Activated CD4-positive, alpha-beta T cell treated with anti-CD3 and anti-CD28 coated beads, Interleukin-2, amount 50 U/mL, for 24 hours (primary cell): ENCODE measurements at places on chromosomes 2 and 18.

GRCh38 chr2:216465579-216466195 is 33.0 kb upstream of the RPL37A start:
- no peak for DNase-seq

DNA sequence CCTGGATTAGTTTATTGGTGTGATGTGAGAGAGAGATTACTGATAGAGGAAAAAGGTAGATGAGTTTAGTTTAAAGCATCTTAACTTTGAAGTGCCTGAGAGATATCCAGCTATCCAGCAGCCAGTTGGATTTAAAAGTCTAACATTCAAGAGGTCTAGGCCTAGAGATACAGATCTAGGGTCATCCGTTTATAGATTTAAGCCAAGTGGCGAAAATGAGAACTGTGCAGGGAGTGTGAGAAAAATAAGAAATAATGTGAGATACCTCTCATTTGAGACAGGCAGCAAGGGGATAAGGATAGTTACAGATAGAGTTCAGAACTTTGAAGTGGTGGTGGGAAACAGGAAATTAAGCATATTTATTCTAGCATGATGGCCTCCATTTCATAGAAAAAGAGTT is 5.3 kb upstream of the ORC2 start:
- DNase-seq, result no peak

DNA sequence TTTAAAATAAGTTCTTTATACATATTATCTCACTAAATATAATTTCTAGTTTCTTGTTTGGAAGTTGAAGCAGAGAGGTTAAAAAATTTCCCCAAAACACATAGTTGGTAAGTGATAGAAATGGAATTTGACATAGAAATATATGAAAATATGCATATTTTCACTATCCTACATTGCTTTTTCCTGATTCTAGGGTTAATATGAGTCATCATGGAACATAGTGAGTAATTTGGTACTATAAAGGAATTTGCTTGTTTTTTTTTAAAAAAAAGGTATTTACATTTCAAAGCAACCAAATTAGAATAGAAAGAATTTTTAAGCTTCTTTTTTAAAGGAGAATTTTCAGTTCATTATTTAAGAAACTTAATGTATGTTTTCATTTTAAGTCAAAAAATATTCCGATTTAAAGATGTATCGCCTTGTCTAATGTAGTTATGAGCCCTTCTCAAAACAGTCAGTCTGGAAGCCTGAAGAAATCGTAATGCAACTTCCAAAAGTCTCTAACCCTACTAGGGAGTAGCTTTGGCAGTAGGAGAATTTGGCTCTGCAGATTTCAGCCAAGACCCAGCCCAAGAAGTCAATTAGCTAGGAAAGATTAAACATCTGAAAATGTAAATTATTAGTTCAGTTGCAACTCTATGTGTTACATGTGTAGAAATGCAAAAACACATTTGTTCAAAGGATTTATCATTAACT is 147.3 kb downstream of the RDH14 start:
- DNase-seq, result no peak

DNA sequence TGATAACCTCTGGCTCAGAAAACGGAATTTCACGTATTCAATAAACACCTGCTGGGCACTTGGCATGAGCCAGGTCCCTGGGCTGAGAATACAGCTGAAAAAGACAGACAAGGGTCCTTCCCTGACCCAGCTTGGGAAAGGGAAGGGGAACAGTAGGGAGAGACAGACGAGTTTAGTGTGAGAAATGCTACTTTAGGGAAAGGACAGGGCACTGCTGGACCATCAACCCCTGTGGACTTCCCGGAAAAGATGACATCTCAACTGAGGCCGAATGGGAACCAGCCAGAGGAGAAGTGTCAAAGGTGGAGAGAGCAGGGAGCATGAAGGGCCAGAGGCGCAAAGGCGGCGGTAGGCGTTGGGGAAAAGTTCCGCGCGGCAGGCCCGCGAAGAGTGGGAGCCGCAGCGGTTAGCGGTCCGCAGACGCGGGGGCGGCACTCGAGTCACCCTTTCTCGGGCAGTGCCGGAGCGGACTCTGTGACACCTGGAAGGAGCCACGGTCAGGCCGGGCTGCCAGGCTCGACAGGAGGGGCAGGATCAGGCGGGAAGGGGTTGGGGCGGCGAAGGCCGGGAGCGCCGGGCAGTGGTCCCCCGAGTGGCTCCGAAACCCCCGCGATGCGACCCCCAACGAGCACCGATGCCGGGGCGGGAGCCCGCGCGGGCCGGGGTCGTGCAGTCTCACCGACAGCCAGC is 519 bp downstream of the TEX261 start:
- peak; percentile 21 for DNase-seq

DNA sequence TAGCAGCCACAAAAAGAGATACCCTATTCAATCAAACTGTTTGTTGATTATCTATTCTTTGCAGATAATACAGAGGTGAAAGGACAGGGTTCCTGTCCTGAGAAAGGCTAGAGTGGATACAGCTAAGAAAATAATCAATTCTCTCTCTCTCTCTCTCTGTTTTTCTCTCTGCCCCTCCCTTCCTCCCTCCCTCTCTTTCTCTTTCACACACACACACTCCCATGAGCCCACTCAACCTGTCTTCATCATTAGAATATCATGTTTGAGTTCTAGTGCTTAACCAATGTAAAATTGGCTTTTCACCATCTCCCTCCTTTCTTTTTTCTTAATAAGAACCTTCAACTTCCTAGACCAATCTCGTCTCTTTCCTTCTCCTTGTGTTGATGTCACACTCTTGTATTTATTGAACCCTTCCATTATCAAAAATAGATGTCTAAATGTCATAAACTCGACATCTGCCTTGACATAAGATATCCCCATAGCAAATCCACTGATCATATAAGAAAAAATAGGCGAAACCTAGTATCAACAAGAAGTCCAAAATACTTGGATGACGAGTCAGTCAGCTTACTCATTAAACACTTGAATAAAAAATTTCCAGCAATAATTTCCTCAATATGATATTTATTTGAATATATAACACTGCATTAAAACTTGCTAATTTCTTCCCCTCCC is 42.8 kb upstream of the CYTIP start:
- no peak for DNase-seq

- DNase-seq, result no peak
Observed at GRCh38 chr18:41323044-41323443, 632.0 kb upstream of the PIK3C3 start.

DNA sequence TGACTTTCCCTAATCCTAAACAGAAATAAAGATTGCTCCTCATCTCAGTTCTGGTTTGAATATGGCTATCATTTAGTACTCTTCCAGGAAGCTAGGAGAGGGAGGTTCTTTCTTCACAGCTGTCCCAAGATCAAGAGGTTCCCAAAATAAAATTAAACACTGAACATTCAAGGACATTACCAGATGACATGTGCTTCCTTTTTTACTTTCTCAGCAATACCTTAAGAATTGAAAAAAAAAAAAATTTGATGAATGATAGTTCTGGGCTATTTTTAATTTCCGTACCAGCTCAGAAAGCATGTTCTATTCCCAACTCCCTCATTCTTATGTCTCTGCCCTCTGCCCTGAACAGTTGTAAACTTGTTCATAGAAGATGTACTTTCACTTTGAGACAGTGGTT is 61.7 kb upstream of the MYL1 start:
- no peak for DNase-seq

GRCh38 chr2:70995426-70995729 is 705 bp upstream of the TEX261 start:
- no peak for DNase-seq

GRCh38 chr2:240418311-240418710 is 17.2 kb upstream of the GPC1 start:
- no peak for DNase-seq

- no peak for DNase-seq
Observed at GRCh38 chr2:224518806-224519580, 66.2 kb downstream of the CUL3 start.

DNA sequence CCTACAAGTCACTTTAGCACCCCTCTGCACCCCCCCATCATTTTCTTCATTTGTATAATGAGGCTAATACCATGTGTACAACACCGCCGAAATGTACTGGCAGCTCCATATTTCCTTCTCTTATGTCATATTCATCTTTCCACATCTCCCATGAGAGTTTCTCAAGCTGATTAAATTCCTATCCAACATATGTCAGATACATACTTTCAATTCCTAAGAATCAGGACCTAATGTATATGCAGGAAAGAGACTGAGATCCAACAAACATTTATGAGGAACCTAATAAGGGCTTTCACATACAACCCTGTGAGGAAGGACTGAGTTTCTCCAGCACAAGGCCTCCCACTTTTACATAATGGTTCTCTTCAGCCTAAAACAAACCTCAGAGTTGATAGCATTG is 41.9 kb downstream of the PRKD3 start:
- DNase-seq, result no peak
